ENCODE measurements at places on chromosomes 16 and 17. TPM values are rescaled to one million over a fixed set of nuclear protein-coding genes. Genes with fewer than 3 reads are reported as not detected.

DNA sequence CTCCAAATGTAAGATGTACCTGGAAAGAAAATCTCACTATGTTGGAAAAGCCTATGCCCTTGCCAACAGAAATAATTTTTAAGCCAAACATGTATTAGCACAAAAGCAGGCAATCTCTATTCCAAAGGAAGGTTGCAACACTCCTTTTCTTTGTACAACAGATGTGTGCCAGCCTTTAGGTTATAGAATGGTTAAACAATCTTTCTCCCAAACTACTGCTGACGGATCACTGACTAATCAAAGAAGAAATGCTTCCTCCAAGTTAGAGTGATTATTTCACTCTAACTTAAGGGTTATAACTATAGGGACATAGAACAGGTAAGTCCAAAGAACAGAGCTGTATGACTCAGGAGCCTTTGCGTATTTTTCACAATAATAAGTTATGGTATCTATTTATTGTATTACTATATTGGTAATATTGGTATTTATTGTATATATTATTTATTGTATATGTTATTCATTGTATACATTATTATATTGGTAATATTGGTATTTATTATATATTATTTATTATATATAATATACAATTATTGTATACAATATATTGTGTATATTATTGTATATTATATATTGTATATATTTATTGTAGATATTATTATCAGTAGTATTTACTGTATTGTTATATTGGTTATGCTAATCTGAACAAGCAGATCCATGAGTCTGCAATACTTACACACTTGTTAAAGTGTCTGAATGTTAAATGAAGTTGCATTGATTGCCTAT is 36.7 kb upstream of the ABCA5 start:
- no peak for DNase-seq

- DNase-seq = no peak
Measured at GRCh38 chr16:85025781-85026653, 1.6 kb upstream of the KIAA0513 start.

DNA sequence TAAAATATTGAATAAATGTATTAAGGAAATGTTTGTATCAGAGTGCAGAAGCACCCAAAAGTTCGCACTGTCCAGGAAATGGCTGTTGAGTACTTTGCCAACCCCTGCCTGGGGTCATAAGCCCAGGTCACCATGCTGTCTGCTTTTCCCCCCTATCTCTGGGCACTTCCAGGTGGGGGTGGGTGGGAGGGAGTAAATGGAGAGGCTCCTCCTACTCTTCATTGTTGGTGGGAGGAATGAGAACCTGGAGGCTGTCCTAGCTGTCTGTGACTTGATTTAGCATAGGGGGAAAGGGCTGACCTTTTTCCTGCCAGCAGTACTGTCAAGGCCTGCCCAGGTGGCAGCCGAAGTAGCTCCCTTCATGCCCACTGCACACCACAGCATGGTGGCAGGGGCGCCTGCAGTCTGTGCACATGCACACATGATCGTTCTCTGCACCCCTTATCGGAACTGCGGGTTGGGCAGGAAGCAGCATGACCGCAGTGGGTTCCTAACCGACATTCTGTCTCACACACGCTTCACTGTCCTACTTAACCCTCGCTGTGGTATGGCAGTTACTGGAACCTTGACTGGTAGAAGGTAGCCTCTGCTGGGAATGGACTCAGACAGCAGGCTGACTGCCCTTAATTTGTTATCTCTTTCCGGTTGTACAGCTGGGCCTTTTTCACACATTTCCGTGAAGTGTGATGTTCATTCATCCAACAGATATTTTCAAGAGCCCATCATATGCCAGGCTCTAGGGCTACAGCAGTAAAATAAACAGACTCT is 41.5 kb downstream of the LDHD start:
- no peak for DNase-seq

DNA sequence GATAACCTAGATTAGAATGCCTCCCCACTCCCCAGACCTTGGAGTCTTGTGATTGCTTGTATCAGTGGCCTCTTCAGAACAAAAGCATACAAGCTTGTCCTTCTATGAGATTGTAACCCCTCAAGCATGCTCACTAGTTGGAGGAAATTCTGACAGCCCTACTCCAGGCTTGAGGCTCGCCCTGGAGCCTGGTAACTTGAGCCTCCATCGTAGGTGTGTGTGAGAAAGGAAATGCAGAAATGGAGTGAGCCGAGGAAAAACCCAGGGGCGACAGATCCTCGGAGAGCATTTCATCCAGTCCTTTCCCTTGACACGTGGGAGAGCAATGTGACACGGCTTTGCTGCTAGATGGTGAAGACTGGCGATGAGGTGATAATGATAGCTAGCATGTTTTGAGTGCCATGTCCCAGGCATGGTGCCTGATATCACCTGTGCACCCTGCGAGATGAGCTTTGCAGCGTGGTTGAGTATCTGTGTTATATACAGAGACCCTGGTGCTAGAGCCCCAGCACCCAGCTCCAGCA is 31.2 kb downstream of the GNAO1 start:
- DNase-seq = no peak

- no peak for DNase-seq
Measured at GRCh38 chr16:66660422-66661209, 35.9 kb downstream of the CMTM4 start.

DNA sequence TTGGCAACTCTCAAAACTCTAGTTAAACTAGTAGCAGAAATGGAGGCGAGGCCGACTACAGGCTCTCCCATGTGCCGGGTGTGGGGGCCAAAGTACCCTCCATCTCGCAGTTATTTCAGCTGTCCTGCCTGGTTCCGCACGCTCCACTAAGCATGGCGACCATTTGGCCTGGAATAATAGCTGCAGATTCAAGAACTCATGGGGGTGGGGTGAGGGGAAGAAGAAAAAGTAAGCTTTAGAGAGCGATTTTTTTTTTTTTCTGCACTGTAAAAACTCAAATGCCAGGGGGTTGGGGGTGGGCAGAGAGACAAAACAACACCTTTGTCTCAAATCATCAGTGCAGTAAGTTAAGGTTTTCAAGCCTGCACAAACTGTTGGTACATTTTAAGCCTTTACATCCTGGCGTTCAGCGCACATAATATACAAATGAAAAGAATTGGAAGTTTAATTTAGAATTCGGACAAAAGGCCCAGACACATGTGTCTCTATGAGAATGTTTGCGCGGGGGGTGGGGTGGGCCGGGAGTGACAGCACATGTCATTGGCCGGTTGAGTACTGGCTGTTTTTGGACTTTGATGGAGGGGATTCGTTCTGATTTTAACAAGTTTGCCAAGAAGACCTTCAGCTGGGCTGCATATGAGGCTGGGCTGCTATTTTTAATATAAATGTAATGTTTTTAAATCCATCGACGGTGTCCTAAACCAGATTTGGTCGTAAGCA is 694.7 kb upstream of the SALL1 start:
- no peak for DNase-seq

- DNase-seq = no peak
Measured at GRCh38 chr16:72389791-72390190, 217.8 kb upstream of the PMFBP1 start.

GRCh38 chr16:2160915-2161551 is 5.5 kb downstream of the TRAF7 start:
- DNase-seq = no peak

GRCh38 chr17:47697906-47698711 is 4.1 kb downstream of the TBKBP1 start:
- DNase-seq = peak; percentile 73

DNA sequence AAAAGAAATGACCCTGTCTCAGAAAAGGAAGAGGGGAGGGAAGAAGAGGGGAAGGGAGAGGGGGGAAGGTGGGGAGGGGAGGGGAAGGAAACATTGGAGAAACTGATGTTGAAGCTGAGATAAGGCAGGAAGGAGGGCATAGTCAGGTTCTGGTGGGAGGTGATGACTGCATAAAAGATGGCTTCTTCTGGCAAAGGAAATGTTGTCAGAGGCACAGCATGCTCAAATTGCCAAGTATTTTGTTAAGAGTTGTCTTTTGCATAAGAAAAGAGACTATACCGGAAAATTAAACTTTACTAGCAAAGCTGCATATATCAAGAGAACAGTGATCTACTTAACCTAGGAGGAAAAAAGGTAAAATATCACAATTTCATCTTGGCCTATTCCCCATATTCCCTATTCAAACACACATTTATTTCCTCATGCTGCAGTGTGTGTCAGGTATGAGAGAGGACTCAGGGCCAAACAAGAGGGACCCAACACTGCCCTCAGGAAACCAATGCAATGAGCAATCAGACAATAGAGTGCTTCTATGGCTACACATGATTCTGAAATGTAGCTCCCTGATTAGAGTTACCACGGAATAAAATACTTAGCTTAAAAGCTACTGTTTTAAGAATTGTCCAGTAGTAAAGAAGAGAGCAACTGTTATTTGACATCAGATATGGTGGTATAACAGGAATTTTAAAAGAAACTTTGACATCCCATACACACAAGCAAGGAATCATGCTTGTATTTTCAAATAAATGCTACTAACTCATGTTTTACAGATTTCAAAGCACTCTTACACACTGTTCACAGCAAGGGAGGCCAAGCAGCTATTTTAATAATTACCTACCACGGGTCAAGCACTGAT is 80.9 kb downstream of the PARN start:
- no peak for DNase-seq

- DNase-seq = no peak
Measured at GRCh38 chr17:45410144-45411091, 22.3 kb downstream of the ARHGAP27 start.

- DNase-seq = no peak
Measured at GRCh38 chr16:79994418-79994817, 393.9 kb upstream of the MAF start.

DNA sequence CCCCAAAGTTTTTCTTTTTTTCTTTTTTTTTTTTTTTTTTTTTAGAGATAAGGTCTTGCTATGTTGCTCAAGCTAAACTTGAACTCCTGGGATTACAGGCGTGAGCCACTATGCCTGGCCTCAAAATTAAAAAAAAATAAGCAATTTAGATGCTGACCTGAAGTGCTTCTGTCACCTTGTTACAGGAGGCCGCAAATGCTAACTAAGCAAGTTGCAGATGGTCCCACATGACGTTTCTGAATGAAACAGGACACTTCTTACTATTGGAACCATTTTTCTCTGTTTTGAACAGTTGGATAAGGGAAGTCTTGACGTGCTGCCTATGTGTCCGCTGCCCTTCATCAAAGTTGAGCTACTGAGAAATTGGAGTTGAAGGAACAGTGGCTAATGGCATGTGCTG is 8.8 kb downstream of the ANKRD40CL start:
- DNase-seq = no peak

- no peak for DNase-seq
Measured at GRCh38 chr17:73962308-73962707, 241.2 kb upstream of the RPL38 start.

GRCh38 chr16:54444851-54445458 is 158.4 kb upstream of the IRX3 start:
- DNase-seq = no peak

GRCh38 chr17:1123921-1124715 is 55.7 kb downstream of the ABR start:
- no peak for DNase-seq

DNA sequence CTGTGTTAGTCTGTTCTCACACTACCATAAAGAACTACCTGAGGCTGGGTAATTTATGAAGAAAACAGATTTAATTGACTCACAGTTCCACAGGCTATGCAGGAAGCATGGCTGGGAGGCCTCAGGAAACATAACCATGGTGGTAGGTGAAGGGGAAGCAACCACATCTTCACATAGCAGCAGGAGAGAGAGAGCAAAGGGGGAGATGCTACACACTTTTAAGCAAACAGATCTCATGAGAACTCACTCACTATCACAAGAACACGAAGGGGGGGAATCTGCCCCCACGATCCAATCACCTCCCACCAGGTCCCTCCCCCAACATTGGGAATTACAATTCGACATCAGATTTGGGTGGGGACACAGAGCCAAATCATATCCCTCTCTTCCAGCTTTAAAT is 31.8 kb upstream of the NXPH3 start:
- peak; percentile 16 for DNase-seq

DNA sequence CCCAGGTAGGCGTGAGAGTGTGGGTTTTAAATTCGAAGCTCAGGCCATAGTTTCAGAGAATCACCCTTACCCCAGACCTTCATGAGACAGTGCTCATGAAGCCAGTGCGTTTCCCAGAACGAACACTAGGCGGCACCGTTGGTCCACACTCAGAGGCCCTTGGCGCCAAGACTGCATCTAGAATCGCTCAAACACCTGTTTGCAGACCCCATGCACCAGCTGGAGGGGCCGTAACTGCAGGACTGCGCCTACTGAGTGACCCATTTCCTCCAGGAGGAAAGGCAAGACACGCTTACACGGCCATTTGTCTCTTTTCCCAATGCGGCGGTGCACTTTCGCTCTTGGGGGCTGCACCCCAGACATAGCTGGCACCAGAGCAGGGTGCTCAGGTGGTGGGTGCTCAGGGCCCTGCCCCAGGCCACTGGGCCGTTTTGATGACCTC is 34.0 kb downstream of the ADGRG5 start:
- peak; percentile 91 for DNase-seq

DNA sequence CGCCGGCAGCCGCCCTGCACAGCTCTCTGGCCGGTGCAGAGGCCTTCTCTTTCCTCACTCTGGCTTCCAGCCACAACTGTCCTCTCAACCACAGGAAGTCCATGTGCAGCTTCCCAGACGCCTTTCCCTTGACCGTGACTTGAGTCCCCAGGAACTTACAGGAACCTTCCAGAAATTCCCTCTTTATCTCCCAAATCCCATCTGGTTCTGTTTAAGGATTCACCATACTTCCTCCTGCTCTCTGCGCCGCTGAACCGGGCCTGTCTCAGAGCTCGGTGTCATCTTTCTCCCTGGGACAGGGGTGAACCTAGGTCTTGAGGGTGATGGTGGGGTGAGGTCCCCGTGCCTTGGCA is 65.2 kb upstream of the ZNF469 start:
- DNase-seq = no peak

DNA sequence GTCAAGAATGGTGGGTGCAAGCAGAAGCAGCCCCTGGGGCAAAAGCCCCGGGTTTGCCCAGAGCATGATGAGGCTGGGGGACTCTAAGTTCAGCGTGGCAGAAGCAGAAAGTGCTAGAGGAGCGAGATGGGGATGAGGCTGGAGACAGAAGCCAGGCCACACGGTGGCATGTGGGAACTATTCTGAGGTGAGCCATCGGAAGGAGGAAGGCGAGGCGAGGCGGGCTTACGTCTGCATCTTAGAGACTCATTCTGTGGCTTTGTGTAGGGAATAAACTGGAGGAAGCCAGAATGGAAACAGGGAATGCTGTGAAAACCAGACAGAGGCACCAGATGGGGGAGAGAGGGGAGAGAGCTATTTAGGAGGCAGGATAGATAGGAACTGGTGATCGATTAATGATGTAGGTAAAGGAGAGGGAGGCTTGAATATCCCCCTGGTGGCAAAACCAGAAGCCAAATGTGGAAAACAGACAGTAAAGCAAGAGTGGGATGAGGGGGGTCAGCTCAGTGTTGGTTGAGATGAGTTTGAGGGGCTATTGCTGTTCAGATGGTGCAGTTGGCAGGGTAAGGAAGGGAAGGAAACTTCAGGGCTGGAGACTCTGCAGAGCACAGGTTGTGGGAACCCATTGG is 3.1 kb upstream of the TNFSF13 start:
- no peak for DNase-seq

GRCh38 chr17:66904760-66905624 is 59.5 kb upstream of the CACNG4 start:
- peak; percentile 72 for DNase-seq

Gene ZMYND15
- total RNA-seq = 2.9 TPM

Gene KRTAP2-1
- total RNA-seq = not detected

Gene GPRC5B
- total RNA-seq = 33.1 TPM

Gene CCL11
- total RNA-seq = 4.0 TPM

Gene GALR2
- total RNA-seq = not detected

Gene DOC2B
- 41.5 TPM for total RNA-seq

Gene CACNG1
- not detected for total RNA-seq

Gene KRT38
- not detected for total RNA-seq

Gene MFAP4
- total RNA-seq = 96.7 TPM

Gene ANKRD40CL
- not detected for total RNA-seq

Gene ABCC11
- 0.22 TPM for total RNA-seq

Gene DLX4
- total RNA-seq = 0.55 TPM
